ENCODE measurements at places on chromosomes 13 and 19.

- DNase-seq = no peak
Observed at GRCh38 chr19:5049561-5049960, 80.6 kb downstream of the KDM4B start.

GRCh38 chr13:89695343-89696257, 1651.9 kb upstream of the MIR17HG start:
- no peak for DNase-seq

GRCh38 chr19:38634757-38635482, 12.5 kb upstream of the ACTN4 start:
- DNase-seq = peak; percentile 79

DNA sequence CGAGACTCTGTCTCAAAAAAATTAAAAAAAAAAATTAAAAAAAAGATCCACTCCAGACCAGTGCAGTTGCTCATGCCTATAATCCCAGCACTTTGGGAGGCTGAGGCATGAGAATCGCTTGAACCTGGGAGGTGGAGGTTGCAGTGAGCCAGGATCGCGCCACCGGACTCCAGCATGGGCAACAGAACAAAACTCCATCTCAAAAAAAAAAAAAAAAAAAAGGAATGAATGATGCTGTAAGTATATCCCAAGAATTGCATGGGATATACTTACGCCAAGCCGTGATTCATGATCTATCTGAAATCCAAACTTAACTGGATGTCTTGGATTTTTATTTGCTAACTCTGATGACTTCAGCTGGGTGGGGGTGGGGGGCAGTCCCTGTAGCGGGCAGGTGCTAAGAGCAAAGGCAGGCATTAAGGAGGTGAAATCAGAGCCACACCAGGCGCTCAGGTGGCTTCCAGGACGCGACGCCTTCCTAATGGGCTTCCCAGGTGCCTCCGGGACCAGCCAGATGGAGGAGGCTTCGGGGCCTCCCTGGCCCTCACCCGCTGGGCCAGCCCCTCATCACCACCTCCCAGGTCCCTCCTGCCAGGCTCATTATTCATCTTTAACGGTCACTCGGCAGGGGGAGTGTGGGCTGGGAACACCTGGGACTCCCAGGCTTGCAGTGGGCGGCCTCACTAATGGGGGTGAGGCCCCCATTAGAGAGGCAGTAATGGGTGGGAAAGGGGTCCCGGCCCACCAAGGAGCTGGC, 11.4 kb upstream of the FUT5 start:
- no peak for DNase-seq

DNA sequence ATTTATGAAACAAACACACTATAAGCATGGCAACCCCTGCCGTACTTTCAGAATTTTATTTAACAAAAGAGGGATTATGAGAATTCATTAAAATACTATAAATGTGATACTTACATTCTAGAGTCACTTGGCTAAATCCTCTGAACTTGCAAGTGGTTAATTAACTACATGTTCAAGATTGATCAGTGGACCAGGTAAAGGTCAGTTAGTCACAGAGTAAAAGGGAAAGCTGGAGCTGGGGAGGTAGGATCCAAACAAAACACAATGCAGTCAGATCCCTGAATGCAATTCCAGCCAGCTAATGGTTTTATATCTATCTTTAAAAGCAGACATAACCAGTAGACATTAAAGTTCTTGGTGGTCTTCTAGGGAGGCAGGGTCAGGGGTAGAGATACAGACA, 270.5 kb downstream of the DIAPH3 start:
- no peak for DNase-seq

DNA sequence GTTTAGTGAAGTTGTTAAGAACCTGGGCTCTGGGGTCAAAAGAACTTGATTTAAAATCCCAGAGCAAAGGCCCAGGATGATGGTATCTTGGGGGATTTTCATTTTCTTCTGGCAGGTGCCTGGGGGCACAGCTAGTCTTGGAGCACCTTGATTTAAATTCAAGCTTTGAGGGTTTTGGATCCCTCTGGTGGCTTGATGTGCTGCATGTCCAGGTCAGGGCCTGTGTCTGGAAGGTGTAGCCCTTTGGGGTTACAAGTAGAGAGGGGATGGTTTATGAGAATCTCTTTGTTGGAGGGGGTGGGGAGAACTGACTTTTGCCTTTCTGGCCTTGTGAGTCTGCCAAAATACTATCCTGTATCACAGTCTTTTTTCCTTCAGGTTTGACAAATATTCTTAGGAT, 55.8 kb downstream of the AKAP11 start:
- DNase-seq = no peak

- no peak for DNase-seq
Observed at GRCh38 chr19:53953383-53953782, 9.4 kb upstream of the CACNG8 start.

DNA sequence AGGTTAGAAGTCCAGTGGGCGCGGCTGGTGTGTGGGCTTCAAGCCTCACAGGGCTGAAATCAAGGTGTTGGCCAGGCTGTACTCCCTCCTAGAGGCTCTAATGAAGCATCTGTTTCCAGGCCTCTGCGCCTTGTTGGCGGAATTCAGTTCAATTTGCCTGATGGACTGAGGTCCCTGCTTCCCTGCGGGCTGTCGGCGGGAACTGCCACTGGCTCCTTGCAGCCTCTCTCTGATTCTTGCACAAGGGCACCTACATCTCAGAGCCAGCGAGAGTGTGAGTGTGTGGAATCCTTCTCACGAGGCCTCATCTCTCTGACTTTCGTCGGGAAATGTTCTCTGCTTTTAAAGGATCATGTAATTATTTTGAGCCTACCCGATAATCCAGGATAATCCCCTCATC, 128.6 kb downstream of the DLEU7 start:
- no peak for DNase-seq

- DNase-seq = no peak
Observed at GRCh38 chr19:13985771-13986347, 20.3 kb downstream of the RFX1 start.

GRCh38 chr13:81275666-81276258, 934.8 kb upstream of the SPRY2 start:
- no peak for DNase-seq

DNA sequence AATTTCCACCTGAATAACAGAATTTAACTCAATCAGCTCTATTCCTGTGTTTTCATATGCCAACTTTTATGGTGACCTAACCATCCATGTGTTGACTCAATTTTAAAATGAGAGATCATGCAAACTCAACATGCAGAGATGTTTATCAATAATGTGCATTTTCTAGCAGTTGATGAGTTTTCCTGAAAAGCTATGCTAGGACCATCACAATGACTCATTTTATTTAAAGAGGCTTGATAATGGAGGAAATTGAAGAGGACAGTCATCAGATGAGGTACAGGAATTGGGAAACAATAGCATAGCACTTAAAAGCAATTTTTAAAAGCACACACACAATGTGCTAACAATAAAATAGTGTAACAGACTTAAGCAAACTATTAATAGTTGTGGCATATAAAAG, 127.1 kb downstream of the VWA8 start:
- no peak for DNase-seq

DNA sequence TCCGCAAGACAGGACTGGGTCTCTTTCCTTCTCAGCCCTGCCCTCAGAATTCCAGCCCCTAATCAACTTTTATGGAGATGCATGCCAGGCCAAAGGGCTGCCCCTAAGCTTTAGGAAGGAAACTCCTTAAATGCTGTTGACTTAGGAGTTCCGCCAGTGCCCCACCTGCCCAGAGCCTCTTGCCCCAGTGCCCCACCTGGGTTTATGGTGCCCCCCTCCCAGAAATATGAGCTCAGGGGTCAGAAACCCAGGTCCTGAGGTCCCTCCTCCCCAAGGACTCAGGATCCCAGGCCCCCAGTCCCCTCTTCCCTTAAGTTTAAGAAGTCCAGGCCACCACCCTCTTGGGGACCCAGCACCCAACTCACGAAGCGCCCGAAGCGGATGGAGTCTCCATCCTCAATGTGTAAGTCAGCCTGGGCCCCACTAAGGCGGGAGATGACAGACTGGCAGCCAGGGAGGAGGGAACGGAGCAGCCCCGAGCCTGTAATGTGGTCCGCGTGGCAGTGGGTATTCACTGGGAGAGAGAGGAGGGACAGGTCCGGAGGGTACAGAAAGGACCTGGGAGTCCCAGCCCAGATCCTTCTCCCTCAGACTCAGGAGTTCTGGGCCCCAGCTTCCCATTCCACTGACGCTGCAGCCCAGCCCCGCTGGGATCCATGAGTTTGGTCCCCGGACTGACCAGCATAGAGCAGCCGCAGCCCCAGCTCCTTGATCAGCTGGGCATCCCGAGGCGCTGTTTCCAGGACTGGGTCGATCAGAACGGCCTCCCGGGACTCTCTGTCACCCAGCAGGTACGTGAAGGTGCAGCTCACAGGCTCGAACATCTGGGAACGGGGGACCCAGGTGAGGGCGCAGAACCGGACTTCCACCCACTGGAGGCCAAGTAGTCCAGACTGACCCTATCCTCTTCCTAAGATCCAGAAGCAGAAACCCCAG, 897 bp downstream of the ETHE1 start:
- peak; percentile 35 for DNase-seq

GRCh38 chr13:51348069-51348967, 8.8 kb downstream of the SERPINE3 start:
- no peak for DNase-seq

DNA sequence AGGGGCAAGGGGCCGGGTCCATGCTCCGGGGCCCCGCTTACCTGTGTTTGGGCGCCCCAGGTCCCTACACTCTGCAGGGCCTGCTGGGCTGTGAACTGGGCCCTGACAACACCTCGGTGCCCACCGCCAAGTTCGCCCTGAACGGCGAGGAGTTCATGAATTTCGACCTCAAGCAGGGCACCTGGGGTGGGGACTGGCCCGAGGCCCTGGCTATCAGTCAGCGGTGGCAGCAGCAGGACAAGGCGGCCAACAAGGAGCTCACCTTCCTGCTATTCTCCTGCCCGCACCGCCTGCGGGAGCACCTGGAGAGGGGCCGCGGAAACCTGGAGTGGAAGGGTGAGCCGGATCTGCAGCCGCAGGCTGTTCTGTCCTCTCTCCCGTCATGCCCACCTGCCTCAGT, 1.7 kb downstream of the FCGRT start:
- DNase-seq = no peak

GRCh38 chr13:89763005-89763404, 1584.5 kb upstream of the MIR17HG start:
- no peak for DNase-seq

DNA sequence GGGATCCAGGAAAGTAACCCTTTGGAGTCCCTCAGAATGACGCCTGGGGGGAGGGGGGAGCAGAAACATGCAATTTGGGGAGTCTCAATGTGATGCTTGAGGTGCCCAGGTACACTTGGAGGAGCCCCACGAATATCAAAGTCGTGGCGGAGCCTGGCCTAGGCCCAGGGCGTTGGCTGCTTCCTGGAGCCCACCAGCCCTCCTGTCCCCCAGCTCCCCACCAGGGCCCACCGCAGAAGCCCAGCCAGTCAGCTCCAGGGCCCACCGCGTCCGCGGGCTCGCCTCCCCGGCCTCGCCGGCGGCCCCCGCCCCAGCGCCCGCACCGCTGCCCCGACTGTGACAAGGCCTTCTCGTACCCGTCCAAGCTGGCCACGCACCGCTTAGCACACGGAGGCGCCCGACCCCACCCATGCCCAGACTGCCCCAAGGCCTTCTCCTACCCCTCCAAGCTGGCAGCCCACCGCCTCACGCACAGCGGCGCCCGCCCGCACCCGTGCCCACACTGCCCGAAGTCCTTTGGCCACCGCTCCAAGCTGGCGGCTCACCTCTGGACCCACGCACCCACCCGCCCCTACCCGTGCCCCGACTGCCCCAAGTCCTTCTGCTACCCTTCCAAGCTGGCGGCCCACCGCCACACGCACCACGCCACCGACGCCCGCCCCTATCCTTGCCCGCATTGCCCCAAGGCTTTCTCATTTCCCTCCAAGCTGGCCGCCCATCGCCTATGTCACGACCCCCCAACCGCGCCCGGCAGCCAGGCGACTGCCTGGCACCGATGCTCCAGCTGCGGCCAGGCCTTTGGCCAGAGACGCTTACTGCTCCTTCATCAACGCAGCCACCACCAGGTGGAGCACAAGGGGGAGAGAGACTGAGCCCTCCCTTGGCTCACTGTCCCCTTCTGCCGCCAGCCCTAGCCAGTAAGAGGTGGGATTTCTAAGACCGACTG, 2.1 kb downstream of the ZNF575 start:
- DNase-seq = peak; percentile 30

GRCh38 chr19:4393947-4394590, 6.3 kb downstream of the SH3GL1 start:
- DNase-seq = no peak

GRCh38 chr13:67742478-67742877, 512.3 kb upstream of the PCDH9 start:
- DNase-seq = no peak

DNA sequence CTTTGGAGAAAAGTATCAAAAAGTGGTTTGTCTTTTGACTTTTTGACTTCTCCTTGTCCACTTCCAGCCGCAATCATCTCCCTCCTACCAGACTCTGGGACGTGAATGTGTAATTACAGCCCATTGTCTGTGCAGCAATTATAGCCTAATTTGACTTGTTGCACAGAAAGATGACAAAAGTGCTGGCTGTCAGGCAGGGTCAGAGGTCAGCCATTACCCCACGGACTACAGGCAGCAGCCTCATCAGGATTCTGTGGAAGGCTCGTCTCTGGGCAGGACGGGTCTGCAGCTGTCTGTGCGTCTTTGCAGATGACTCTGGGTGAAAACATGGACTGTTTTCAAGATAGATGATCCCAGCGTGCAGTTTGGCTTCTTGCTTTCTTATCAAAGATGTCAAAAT, 102.2 kb upstream of the EDNRB start:
- no peak for DNase-seq

DNA sequence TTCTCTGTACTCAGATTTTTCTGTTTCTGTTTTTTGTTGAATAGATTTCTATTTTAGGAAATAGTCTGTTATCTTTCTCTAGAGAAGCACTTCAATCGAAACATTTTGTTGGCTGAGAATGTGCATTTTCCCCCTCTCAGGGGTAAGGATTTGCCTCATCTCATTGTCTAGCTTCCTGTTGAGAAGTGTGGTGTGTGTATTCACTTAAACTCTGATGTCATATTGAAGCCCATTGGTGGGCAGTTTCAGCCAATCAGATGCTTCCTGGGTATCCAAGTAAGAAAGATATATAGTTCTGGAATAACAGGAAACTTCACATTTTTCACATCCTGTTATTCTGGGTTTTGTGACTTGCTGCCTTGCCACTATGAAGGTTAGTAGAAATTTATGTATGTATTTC, 87.6 kb downstream of the ARHGEF7 start:
- no peak for DNase-seq

DNA sequence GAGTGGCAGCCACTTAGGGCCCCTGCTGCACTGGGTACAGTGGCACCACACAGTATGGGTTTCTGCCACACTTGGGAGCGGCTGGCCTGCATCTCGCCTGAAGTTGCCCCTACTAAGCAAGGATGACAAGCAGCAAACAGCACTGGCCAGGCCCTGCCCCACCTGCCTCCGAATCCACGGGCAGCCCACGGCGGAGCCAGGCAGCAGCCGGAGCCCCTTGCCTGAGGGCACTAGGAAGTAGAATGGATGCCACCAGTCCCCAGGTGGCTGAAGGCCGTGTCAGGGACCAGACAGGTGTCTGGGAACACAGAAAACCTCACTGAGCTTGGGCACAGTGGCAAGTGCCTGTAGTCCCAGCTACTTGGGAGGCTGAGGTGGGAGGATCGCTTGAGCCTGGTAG, 19.4 kb downstream of the MLLT1 start:
- DNase-seq = no peak

GRCh38 chr13:56530096-56530495, 610.6 kb upstream of the PRR20A start:
- DNase-seq = no peak

- DNase-seq = no peak
Observed at GRCh38 chr19:38734176-38734425, 10.2 kb downstream of the CAPN12 start.

- no peak for DNase-seq
Observed at GRCh38 chr13:60857698-60858097, 460.7 kb downstream of the TDRD3 start.

GRCh38 chr13:49371943-49372613, 71.8 kb downstream of the CAB39L start:
- DNase-seq = peak; percentile 9

All from activated CD4-positive, alpha-beta T cell treated with anti-CD3 and anti-CD28 coated beads, Interleukin-2, amount 10 ng/mL, durations not matched to agents 7 days and 5 days (primary cell).